Adipocyte (in vitro differentiated cells): ENCODE measurements at places on chromosomes 5 and 9.

- no peak for DNase-seq
Measured at GRCh38 chr9:71479621-71480020, 288.7 kb downstream of the CEMIP2 start.

DNA sequence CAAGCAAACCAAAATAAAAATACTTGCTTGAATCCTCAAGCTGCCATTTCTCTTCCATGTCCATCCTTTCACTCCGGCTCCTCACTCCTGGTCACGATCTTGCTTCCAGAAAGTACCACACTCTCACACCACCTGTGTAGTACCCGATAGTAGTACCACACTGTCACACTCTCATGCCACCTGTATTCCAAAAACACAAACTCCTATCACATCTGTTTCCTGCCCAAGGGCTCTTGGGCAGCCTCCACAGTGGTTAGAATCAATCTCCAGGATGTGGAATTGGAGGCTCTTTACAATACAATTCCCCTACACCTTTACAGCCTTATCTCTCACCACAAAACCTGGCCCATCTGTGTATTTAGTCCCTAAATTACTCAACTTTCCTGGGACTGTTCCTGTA lies 130.6 kb downstream of the GNAQ start:
- DNase-seq, result no peak

DNA sequence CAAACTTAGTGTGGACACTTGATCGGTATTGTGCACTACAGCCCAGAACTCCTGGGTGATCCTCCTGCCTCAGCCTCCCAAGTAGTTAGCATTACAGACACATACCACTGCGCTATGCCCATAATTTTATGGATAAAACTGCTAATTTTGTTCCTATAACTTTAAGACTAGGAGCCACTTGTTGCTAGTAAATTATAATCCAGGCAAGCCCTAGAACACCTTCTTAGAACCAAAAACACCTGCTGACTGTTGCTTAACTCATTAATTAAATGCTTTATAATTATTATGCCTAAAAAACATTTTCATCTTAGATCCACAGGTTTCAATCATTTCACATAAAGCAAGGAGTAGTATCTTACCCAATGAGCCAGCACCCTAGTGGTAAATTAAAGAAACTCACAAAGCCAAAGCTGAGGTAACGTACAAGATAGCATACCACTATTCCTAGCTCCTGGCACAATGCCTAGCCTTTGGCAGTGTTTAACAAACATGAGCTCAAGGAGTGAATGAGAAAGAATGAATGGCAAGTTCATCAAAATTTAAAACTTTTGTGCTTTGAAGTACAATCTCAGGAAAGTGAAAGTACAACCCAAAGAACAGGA lies 5.4 kb downstream of the MRPS27 start:
- DNase-seq, result peak; percentile 60

DNA sequence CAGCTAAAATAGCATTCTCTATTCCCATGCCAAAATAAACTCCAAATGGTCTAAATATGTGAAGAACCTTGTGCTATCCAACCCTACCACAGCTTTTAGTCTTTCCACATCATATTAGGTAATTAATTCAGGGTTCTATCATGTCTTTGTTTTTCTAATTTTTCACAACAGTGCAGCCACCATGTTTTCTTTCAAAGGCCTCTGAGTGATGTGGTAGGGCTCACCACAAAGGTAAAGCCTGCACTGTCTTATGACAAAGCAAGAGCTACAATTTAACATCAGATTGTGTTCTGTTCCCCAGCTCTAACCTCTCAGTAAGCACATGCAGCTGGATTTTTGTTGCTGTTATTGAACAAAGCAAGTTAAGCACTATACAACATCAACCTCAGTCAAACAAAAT lies 52.4 kb downstream of the MEF2C start:
- DNase-seq, result no peak

DNA sequence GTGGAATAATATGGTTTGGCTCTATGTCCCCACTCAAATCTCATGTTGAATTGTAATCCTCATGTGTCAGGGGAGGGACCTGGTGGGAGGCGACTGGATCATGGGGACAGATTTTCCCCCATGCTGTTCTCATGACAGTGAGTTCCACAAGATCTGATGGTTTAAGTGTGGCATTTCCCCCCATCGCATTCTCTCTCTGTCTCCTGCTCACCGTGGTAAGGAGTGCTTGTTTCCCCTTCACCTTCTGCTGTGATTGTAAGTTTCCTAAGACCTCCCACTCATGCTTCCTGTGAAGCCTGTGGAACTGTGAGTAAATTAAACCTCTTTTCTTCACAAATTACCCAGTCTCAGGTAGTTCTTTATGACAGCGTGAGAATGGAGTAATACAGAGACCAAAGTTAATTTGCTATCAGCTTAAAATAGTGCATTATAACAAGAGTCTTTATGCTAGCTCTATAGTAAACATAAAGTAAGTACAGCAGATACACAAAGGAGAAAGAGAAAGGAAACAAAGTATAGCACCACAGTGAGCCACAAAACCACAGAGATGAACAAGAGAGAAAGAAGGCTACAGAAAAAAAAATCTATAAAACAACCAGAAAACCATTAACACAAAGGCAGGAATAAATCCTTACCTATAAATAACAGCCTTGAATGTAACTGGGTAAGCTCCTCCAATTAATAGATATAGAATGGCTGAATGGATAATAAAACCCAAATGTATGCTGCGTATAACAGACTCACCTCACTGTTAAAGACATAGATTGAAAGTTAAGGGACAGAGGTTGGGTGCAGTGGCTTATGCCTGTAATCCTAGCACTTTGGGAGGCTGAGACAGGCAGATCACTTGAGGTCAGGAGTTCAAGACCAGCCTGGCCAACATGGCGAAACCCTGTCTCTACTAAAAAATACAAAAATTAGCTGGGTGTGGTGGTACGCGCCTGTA lies 39.7 kb downstream of the RAPGEF6 start:
- no peak for DNase-seq

- DNase-seq, result peak; percentile 97
Measured at GRCh38 chr5:143244000-143244736, 159.3 kb downstream of the NR3C1 start.

DNA sequence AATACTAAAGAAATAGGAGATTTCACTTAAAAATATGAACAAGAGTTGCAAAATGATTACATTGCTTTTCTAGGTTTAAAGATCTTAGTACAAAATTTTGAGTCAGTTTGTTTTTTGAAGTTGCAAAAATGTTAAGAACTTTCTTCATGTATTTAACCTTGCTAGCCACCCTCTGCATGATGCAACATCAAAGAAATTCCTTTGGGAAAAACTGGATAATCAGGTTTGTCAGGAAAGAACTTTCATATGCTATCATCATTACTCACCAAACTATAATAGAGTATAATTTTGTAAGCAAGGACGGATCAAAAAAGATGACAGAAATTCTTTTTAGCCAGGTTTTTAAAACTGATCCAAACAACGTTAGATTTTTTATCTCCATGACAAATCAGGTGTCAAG lies 116.9 kb upstream of the MRPS30 start:
- DNase-seq, result no peak

DNA sequence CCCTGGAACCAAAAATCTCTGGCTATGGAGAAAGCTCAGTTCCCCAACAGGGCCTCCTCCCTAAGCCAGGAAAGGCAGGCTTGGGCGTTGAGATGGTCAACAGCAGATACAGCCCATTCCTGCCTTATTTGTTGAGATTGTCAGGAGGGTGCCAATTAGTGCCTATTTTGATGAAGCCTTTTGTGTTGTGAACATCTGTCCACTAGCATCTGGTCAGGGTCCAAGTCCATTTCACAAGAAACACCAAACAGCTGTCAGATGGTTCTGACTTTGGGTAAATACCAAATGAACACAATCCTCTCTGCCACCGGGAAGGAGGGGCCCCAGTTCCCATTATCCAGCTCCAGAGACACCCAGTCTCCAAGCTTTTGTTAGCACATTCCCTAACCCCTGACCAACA lies 19.9 kb downstream of the SEMA6A start:
- no peak for DNase-seq

DNA sequence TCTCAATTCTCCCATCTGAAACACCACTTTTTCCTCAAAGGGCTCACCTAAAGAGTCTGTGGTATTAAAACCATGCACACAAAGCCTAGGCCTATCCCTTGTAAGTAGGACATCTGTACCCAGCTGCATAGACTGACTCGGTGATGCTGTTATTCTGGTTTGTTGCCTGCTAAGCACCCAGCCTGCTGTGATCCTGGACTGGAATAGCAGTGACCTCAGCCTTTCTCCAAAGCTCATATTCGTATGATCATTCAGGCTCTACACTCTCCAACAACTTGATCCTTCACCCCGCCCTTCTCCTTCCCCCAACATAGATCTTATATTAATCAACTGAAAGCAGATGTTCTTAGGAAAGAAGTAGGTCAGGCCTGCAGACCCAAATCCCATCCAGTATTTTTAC lies 81.4 kb upstream of the WWC1 start:
- no peak for DNase-seq

GRCh38 chr5:178206166-178207101 lies 2.1 kb downstream of the HNRNPAB start:
- DNase-seq, result no peak

GRCh38 chr9:104983491-104983890 lies 55.5 kb upstream of the ABCA1 start:
- no peak for DNase-seq

DNA sequence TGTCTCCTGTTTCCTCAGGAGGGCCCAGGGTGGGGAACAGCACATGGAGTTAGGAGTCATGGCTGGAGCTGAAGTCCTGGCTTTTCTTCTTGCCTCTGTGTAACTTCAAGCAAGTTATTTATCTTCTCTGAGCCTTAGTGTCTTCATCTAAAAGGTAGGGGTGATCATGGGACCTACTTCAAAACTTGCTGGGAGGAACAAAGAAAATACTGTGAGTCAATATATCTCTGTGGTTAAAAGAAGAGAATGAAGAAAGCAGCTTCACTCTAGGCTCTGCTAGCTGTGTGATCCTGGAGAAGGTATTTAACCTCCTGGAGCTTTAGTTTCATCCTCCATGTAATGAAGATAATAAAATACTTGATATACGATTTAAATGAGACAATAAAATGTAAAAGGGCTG lies 26.5 kb downstream of the AFAP1L1 start:
- no peak for DNase-seq

DNA sequence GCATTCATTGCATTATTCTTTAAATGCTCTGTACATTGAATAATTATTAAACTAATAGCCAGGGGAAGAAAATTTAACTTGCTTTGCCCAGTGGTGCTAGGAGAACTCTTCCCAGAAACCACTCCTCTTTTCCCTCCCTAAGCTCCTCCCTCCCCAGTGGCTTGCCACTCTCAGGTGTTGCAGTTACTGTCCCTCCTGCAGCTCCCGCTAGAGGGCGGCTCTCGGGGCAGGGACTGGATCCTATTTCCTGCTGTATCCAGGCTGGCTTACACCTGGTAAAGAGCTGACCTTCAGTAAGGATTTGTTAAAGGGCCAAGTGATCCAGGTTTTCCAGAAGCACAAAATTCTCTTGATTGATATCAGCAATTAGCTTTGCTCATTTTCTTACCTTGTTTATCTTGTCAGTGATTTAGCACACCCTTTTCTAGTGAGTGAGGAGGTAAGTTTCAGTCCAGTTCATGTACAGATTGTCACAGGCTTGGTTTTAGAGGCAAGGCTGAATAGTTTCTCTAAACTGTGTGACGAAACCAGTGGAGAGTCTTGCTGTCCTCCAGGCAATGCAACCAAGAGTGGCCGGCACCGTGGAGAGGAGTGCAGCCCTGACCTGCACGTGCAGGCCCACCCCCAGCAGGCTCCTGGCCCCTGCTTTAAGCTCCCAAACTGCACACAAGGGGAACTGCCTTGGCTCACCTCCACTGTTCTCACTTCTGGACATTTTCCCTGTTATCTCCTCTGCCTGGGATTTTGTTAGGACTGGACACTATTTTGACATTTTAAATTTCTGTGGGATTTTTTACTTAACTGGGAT lies 423.8 kb downstream of the SPOCK1 start:
- peak; percentile 36 for DNase-seq

DNA sequence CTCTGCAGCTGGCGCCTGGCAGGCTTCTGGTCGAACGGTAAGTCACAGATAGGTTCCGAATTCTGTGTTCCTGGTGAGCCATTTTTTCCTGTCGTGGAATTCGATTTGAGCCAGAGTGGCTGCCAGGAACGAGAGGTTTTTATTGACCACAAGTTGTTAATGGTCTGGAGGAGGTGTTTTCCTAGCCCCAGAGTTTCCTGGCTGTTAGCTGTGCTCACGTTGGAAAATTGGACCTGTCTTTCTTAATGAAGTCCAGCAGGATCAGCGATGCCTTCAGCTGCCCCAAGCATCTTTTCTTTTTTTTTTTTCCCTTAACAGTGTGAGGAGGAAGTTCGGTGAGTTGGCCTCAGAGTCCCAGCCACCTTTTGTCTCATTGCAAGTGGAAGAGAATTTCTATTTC lies 62.9 kb downstream of the COL5A1 start:
- DNase-seq, result no peak

DNA sequence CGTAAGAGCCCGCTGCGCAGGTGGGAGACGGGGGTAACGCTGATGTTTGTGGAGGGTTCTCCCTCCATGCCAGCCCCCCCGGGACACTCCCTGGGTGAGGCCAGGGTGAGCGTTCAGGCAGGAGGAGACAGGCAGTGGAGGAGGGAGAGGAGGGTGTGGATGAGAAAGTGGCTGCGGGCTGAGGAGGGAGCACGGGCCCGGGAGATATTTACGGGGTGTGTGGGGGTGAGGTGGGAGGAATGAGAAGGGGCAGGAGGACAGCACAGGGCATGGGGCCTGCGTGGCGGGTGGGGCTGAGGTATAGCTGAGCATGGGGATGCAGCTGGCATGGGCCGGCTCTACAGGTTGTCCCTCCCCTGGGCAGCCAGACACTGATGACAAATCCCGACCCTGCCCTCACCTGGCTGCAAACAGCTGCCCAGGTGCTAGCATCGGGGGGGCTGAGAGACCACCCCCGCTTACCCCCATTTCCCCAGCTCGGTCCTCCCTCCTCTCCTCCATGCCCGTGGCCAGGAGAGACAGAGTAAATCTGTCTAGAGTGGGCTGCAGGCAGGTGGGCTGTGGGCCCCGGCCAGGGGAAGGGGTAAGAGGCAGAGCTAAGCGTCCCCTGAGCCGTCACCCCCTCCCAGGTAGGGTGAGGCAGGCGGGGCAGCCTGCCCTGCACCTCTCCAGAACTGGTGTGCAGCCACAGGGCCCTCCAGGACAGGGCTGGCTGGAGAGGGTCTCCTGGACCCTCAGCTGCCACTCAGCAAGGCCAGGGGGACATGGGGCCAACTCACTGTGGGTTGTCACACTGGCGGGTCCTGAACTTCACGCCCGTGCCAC lies 79.2 kb downstream of the ZNF354C start:
- no peak for DNase-seq

- DNase-seq, result no peak
Measured at GRCh38 chr9:109026306-109026705, 13.0 kb upstream of the CTNNAL1 start.
